GM04503 (cell line): ENCODE measurements at places on chromosomes 7 and 10.
A peak's percentile ranks its signal among the peaks of the same experiment; 100 is the strongest.

DNA sequence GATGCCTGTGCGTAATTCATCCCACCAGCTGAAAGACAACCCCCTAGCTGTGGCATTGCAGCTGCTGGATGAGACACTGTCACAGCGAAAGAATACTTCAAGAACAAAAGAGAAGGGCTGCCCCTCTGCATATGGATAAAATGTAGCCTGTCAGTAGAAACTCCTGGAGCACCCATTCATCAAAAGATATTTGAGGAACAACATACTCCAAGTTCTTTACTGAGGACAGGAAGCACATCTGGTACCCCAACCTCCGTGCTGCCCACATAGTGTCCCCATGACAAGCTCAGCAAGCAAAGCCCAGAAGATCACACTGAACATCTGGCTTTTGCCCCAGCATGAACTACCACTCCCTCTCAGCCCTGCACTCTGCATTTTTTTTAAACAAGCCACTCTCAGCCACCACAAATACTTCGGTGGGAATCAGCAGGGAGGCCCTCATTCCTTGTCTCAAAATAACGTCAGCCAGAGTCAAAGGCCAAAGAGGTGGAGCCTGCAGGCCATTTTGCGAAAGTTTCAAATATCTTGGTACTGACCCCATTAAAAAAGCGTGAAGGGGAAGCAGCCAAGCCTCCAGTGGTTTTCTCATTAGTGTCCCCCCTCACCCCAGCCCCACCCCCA is 1.7 kb downstream of the CREB3L2 start:
- peak; percentile 89 for DNase-seq

DNA sequence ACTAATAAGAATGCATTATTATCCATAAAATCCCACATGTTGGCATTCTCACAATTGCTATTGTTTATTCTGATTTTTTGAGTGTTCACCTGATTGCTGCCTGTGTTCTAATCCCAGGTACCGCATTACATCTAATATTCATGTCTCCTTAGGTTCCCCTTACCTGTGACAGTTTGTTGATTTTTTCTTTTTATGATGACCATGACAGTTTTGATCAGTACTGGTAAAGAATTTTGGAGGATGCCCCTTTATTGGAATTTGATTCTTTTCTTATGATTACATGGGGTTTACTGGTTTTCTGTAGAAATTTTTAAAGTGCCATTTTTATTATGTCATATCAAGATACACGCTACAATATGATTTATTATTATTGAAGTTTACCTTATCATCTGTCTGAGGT is 1091.1 kb downstream of the NRG3 start:
- no peak for DNase-seq

- no peak for DNase-seq
These were observed 306.7 kb downstream of the GRID1 start for GRCh38 chr10:86059892-86060291.

- DNase-seq = no peak
These were observed 237.1 kb upstream of the NRP1 start for GRCh38 chr10:33571616-33572015.

DNA sequence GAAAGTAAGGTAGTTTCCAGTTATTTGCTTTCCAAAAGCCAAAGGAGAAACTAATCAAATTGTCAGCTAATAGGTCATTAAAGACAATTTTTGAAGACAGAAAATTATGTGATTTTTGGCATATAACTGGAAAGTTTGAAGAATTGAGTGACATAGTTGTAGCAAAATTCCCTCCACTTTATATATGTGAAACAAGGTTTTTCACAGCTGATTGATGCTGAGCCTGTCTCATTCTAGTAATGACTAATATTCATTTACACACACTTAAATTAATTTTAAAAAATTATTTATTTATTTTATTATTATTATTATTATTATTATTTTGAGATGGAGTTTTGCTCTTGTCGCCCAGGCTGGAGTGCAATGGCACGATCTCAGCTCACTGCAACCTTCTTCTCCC is 16.3 kb upstream of the SIRT1 start:
- DNase-seq = no peak

DNA sequence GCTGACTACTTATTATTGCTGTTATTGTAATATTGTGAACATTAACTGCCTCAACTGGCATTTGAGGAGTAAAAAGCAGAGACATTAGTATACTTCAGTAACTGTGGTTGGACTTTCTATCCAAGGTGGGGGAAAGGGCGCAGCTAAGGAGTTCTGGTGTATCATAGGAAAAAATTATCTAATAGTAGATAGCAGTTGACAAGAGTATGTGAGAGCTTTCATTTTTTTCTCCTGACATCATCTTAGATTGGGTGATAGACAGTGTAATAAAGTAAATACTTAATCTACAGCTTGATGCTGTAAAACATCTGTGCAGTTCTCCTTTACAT is 68.9 kb downstream of the PHTF2 start:
- no peak for DNase-seq

DNA sequence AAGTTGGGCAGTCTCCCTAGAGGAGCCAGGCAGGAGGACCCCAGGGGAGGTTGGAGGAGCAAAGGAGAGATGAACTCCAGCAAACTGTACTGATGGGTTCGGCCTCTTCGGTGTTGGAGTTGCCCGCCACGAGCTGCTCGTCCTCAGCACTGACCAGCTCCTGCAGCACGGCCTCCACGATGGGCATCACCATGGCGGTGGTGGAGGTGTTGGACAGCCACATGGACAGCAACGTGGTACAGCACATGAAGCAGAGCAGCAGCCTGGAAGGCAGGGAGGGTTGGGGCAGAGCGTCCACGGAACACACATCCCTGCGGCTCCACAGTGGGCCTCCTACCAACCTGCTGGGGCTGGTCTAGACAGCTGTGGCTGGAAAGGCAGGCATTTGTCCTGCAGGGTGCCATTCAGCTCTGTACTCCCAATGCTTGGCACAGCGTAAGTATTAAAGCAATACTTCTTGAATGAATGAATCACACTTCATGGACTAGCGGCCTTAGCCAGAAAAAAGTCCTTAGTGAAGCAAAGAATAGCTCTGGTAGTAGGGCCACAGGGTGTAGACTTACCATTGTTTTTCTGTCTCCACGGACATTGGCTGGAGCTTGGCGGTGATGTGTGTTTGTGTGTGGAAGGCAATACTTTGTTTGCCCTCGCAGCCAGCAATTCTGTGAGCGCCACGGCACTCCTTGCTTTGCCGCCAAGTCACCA is 21.8 kb downstream of the SLC13A4 start:
- DNase-seq = no peak

DNA sequence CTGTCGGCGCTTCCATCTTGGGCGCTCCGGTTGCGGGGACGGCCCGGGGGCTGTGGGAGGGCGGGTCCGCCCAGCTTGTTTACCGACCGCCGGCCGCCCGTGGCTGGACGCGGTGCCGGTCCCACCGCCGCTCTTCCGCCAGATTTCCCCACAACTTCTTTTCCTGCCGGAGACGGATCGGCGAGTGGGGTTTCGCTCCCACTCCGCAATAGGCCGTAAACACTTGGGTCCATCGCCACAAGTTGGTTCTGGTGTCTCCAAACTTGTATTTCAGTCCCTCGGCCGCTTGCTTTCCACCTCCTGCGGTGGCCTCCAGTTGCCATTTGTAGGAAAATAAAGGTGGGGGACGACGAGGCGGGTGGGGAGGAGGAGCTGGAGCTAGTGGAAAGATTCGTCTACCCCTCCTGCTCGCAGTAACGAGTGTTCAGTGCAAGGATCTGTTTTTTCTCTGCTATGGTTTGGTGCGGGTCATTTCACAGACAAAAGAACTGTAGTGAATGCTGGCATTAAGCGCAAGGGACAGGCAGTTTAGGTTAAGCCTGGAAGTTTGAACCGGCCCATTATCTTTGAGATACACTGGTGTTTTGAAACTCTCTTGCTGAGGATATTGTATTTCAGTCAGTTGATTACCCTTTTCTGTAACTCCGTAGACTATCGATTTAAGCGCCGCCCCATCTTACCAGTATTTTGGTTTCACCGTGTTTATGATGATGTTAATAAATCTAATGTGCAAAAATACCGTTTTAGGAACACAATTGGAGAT is 24.3 kb upstream of the ZRANB1 start:
- no peak for DNase-seq

GRCh38 chr10:1400101-1401070 is 336.9 kb downstream of the ADARB2 start:
- no peak for DNase-seq

DNA sequence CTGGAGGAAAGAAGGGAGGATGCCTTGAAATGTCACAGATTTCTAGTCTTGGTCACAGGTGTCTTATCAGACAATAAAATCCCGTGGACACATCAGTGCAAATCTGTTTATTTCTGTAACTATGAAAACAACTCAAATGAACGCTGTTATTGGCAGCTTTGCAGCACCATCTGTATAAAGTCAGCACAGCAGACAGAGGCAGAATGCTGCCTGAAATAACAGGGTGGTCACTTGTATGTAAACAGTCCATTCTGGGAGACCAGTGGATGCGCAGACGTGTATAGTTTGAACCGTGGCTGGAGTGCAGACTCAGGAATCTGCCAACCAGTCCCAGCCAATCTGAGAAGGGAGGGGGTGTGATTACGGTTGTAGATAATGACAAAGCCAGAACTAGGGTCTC is 54.8 kb downstream of the SEC23IP start:
- no peak for DNase-seq

DNA sequence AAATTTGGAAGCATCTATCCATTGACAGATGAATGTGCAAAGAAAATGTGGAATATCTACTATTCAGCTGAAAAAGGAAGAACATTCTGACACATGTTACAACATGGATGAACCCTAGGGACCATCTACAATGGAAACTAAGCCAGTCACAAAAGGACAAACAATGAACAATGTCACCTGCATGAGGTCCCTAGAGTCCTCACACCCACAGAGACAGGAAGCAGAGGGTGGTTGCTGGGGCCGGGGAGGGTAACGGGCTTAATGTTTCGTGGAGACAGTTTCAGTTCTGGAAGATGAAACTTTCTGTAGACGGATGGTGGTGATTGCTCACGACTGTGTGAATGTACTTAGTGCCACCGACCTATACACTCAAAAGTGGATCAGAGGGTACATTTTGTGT is 282.9 kb downstream of the ADARB2 start:
- DNase-seq = no peak
